Effector memory CD4-positive, alpha-beta T cell (primary cell): ENCODE measurements at places on chromosomes 7 and 10.

DNA sequence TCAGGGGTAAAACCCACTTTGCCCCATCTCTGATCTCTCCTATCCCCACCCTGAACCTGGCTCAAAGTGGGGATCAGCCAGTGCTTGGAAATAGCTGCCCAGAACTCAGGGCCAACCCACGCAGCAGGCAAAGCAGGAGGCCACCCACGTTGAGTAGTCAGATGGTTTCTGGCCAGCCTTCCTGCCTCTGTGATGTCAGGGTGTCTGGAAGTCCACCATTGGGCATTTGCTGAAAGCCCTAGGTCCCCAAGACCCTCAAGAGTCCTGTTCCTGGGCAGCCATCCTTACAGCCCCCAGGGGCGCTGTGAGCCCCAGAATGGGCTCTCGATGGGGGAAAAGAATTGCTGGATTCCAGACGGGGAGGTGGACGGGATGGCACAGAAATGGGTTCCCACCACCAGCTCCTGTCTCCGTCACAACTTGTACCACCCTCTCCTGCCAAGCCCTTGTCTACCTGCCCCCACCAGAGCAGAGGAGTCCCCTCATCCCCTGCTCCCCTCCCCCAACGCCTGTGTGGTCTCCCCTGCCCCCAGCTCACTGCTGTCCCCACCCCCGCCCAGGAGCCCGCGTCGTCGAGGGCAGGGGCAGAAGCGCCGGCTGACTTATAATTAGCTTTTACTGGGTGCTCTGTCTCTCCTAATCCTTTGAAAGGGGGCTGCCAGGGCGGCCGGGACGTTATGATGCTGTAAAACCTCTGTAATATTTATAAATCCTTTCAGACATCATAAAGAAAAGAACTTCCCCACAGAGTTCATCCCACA lies 3.9 kb downstream of the MYL10 start:
- DNase-seq: no peak

DNA sequence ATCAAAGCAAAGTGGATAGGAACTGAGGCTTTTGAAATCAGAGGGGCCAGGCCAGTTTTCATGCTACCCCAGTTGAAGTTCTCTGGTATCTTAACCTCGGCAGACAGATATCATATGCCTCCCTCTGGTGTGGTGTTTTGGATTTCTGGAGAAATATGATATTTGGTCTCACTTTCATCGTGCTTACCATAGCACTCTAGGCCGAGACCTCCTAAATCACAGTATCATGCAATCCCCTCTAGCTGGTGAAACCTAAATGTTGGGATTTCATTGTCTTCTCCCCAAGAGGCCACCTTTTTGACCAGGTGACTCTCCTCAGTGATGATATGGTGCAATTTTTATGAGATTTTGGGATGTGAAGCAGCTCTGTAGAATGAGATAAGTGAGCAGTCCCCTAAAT lies 183.5 kb downstream of the CREB5 start:
- DNase-seq: no peak

DNA sequence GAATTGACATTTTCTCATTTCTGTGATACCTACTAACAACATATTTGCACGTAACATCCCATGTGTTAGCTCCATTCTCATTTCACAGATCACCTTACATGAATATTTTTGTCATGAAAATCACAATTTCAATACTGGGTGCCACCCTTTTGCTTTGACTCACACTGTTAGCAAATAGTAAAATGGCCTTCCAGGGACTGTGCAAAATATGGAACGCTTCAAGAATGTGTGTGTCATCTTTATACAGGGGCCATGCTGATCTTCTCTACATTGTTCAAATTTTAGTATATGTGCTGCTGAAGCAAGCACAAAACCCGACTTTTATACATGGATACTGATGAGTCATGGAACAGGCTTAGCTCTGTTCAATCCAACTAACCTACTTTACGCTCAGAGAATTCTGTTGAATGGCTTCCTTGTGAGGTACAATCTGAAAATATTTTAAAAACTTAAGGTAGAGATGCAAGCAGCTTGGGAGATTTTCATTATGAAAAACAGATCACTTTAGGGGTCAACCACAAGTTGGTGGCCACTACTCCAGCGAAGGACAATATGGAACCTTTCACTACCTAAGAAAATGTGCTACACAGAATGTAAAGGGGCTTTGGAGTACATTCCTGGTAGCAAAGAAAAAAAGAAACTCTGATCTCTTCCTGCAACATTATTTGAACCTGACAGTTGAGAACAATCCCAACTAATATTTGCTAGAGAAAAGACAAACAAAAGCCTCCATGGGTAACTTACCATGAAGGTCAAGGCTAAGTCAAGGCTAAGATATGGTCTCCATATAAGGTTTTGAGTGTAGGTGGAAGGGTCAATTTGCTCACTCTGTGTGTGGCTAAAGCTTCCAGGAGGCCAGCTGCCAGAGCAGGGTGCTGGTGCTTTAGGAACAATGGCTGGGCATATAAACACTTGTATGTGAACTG lies 11.9 kb downstream of the ANKRD26 start:
- DNase-seq: no peak

DNA sequence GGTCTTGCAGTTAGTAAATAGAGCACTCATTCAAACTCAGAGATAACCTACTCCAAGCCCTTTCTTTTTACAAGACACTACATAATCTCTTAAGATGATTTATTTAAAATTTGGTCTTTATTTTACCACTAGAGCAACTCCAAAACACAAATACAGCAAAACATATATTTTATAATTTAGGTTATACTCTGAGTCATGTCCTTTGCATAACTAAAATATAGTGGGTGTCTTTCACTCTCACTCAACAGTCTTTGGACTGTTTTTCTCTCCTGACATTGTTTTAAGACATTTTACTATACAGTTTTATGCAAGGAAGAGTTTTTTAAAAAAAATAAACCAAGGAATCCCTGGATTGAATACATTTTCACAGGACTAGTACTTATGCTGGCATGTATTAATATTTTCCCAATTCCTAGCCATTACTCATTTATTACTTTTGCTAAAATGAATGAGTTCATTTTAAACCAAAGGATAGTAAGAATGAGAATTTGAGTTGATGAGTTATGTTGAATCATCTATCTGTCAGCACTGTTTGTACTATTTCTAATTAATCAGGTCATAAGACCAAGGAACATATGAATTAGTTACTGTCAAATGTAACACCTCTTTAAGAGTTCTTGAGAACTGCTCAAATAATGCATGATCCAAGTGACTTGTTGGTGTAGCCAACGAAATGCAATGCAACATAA lies 303.1 kb upstream of the FZD1 start:
- no peak for DNase-seq

DNA sequence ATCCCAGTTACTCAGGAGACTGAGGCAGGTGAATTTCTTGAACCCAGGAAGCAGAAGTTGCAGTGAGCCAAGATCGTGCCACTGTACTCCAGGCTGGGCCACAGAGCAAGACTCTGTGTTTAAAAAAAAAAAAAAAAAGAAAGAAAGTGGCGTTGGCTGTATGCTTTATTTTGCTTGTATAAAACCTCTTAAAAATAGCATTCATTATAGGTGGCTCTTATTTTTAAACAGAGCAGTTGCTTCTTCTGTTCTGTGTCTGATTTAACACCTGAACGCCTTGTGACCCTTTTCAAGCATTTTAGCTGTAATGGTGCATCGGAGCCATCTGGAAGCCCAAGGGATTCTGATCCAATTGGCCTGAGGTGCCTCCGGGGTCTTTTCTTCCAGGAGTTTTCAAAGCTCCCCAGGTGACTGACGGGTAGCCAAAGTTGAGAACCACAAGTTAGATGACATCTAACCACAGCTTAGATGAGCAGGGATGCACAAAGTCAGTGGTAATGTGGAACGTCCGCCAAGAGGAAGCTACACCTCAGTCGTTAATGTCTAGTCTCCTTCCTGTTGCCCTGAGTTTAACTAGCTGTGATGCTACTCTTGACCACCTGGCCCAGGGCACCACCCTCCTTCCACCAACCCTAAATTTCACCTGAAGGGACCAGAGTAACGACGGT lies 274.6 kb upstream of the KLF6 start:
- DNase-seq: peak; percentile 38

- DNase-seq: peak; percentile 49
Observed at GRCh38 chr7:1175967-1176851, 16.2 kb upstream of the ZFAND2A start.

GRCh38 chr7:128056901-128057300 lies 25.7 kb upstream of the LRRC4 start:
- no peak for DNase-seq

- DNase-seq: peak; percentile 74
Observed at GRCh38 chr7:50206453-50207250, 97.9 kb upstream of the IKZF1 start.

- no peak for DNase-seq
Observed at GRCh38 chr10:68813559-68813958, 13.8 kb upstream of the STOX1 start.

GRCh38 chr7:8197994-8198698 lies 63.8 kb downstream of the ICA1 start:
- DNase-seq: no peak

DNA sequence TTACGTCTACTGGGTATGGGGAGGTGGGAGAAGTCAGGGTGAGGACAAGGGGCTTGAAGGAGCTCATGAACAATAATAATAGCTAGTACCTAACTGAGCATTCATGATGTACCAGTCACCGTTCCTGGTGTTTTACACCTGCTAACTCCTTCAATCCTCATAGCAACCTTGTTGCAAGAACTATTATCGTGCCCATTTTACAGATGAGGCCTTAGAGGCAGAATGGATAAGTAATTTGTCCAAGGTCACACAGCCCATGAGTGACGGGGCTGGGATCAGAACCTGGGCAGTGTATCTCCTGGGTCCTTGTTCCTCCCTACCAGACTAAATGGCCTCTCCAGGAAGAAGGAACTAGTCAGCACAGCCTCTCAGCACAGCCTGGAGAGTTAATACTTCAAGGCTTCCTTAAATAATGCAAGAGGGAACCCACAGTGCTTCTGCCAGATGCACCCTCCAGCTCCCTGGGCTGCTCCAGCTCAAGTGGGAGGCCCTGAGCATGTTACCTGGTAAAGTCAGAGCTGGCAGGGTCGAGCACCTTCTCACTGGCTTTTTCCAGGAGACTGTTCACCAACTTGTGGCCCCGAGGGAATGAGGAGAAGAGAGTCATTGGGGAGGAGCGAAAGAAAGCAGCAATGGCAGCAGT lies 28.8 kb downstream of the RRP12 start:
- DNase-seq: no peak

GRCh38 chr10:77873536-77874380 lies 52.8 kb downstream of the DLG5 start:
- peak; percentile 24 for DNase-seq

- no peak for DNase-seq
Observed at GRCh38 chr7:1919539-1920265, 249.6 kb downstream of the ELFN1 start.

GRCh38 chr7:99190359-99191009 lies 17.4 kb downstream of the KPNA7 start:
- no peak for DNase-seq

- DNase-seq: no peak
Observed at GRCh38 chr10:131983780-131984179, 2.1 kb upstream of the BNIP3 start.

GRCh38 chr10:47077386-47077785 lies 166.2 kb downstream of the PTPN20 start:
- DNase-seq: no peak
